Purkinje cell (primary cell): ENCODE measurements at places on chromosomes 7 and 10. TPM values are rescaled to one million over a fixed set of nuclear protein-coding genes. Genes with fewer than 3 reads are reported as not detected.

BTBD16 gene
- polyA plus RNA-seq, result 1.1 TPM in 1 of 2 replicates, not detected in the other

TFAM gene
- 27.4 and 29.8 TPM in 2 replicates for polyA plus RNA-seq

MYL10 gene
- not detected in 2 replicates for polyA plus RNA-seq

TUBAL3 gene
- polyA plus RNA-seq, result not detected in 2 replicates

CALHM3 gene
- polyA plus RNA-seq, result not detected in 2 replicates

MLXIPL gene
- polyA plus RNA-seq, result 1.4 TPM in 1 of 2 replicates, not detected in the other

POU6F2 gene
- 4.6 TPM in 1 of 2 replicates, not detected in the other for polyA plus RNA-seq

C10orf62 gene
- polyA plus RNA-seq, result not detected in 2 replicates

AKR1C2 gene
- 14.1 and 29.0 TPM in 2 replicates for polyA plus RNA-seq

AHCYL2 gene
- 21.0 and 21.2 TPM in 2 replicates for polyA plus RNA-seq

PSD gene
- 1.1 and 1.7 TPM in 2 replicates for polyA plus RNA-seq

MRLN gene
- 5.6 and 25.2 TPM in 2 replicates for polyA plus RNA-seq

CLEC2L gene
- polyA plus RNA-seq, result 19.5 and 55.6 TPM in 2 replicates

MBL2 gene
- not detected in 2 replicates for polyA plus RNA-seq
